Activated T-helper 1 cell treated with anti-CD3 and anti-CD28 coated beads, Interleukin-2, amount 50 U/mL, for 16 hours (primary cell): ENCODE measurements at places on chromosomes 4 and X.

GRCh38 chrX:135434258-135435138 lies 12.8 kb downstream of the SMIM10L2A start:
- no peak for DNase-seq

GRCh38 chrX:2614911-2615310 lies 76.2 kb upstream of the CD99 start:
- DNase-seq, result no peak

GRCh38 chrX:72367516-72367915 lies 61.8 kb upstream of the CITED1 start:
- DNase-seq, result no peak

GRCh38 chr4:80033581-80033980 lies 39.4 kb downstream of the ANTXR2 start:
- DNase-seq, result no peak

DNA sequence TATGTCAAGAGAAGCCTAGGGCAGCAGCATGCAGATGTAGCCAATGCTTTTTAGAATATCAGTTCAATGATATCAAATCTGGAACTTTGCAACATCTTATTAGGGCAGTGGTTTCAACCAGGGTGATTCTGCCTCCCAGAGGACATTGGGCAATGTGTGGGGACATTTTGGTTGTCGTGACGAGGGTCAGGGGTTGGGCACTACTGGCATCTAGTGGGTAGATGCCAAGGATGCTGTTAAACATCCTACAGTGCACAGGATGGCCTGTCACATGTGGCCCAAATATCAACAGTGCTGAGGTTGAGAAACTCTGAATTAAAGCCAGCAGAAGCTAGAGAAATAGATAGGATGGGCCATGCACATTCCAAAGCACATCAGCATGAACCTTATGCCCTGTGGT lies 152.3 kb downstream of the AMELX start:
- DNase-seq, result no peak

DNA sequence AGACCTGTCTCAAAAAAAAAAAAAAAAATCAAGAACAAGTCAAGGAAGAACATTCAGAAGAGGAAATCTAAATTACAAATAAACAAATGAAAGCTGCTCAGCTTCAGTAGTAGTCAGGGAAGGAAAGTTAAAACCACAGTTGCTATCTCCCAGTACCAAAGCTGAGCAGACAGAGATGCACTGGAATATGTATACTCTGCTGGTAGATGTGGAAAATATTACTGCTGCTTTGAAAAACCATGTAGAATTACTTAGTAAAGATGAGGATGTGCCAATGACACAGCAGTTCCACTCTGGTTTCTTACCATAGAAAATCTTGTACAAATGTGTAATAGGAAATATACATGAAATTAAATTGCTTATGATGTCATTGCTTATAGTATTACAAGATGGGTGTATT lies 25.1 kb upstream of the PRKX start:
- DNase-seq, result no peak

DNA sequence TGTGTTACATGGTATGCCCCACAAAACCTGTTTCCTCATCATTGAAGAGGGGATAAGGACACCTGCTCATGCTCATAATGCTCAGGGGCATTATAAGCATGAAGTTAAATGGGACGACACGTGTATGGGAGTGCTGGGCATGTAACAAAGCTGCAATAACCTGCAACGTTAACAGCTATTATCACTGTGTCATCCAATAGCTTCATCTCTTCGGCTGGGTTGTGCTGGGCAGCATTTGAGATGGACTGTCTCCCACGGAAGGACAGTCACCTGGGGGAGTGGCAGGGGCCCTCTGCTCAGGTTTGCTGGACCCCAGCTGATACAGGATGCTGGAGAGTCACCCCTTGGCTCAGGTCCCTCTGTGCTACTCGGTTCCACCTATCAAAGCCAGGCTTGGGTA lies 94.5 kb downstream of the NSUN7 start:
- no peak for DNase-seq

- DNase-seq, result no peak
Measured at GRCh38 chr4:107692202-107692601, 27.8 kb downstream of the PAPSS1 start.

DNA sequence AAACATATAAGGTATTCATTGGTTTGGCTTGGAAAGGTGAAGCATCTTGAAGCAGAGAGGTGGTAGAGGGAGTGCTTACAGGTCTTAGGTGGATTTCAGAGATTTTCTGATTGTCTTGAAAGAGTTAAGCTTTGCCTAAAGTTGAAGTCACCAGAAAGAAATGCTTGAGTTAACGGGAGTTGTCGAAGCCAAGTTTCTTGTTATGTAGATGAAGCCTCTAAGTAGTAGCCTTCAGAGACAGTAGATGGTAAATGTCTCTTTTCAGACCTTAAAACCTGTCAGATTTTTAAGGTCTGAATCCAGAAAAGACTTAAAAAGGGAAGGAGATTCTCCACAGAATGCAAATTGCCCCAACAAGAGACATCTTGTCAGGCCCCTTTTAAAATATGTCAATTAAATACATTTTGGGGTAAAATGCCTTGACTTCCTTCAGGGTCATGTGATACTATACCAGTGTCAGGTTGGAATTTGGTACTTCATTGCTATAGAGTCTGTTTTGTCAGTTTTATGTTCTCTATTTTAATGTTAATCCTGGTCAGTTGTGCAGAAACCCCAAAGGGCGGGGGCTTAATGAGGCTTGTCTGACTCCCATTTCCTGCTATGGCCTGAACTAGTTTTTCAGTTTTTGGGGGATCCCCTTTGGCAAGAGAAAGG lies 81.0 kb downstream of the PCDH18 start:
- DNase-seq, result no peak

DNA sequence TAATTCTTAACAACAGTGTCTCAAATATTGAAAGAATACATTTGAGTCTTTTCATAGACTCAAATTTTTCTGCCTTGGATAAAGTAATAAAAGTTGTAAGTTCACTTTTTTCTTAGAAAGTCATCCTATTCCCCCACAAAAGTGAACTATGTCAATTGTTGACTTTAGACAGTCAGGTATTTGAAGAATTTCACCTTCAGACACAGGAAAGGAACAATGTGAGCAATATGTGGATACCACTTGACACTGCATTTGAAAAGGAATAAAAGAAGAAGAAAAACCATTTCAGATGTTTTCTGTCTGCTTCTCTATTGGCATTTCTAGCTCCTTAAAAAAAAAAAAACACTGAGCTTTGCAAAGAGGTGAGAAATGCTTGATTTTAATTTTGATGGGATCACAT lies 1389.0 kb upstream of the IGFBP7 start:
- DNase-seq, result no peak

- DNase-seq, result no peak
Measured at GRCh38 chr4:128301979-128302378, 14.4 kb upstream of the PGRMC2 start.
